ENCODE measurements at places on chromosomes 4 and X.
A peak's percentile ranks its signal among the peaks of the same experiment; 100 is the strongest.

GRCh38 chr4:38452009-38452408 lies 212.0 kb upstream of the KLF3 start:
- no peak for DNase-seq

DNA sequence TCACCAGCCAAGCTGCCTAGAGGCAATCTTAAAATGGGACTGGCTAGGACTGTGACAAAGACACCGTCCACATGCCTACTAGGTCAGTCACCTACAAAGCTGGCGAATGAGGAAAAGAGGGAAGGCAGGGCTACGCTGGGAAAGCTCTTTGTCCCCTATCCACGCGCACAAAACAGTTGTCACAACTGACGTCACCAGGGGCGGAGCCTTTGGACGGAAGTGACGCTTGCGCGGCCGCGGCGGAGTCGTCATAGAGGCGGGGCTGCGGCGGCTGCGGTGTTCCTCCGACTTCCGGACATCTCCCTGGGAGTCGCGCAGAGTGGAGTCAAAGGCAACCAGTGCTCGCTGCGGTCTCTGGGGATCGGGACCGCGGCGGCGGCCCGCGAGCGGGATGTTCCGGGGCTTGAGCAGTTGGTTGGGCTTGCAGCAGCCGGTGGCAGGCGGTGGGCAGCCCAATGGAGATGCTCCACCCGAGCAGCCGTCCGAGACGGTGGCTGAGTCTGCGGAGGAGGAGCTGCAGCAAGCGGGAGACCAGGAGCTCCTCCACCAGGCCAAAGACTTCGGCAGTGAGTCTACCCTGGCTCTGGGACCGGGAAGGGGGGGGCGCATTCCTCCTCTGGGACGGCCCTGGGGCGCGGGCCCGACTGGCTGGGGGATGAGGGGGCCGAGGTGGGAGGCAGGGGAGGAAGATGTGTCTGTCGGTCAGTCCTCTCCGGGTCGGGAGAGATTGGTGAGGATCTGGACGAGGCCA lies at the start of gene SYAP1:
SYAP1 (plus strand) TSS at position 279 of the 751 bp plus-strand sequence; CDS start at position 392, 113 bp downstream.
- peak; percentile 95 for DNase-seq

DNA sequence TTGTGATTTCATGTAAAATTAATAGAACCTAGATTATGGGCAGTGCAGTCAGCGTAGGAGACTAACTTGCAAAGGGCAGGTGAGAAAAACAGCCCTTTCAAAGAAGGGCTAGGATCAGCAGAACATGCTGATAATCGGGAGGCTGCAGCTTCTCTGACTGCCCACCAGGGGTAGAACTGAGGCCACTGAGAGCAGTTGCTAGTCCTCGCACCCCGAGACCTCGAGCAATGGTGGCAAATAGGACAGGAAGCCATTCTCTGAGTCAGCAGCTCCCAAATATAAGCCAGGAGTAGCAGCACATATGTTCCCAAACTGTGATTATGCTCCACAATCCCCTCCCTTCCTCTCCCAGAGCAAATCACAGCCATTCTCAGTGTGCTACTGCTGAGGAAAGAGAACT lies 186.5 kb downstream of the MSL3 start:
- peak; percentile 75 for DNase-seq

DNA sequence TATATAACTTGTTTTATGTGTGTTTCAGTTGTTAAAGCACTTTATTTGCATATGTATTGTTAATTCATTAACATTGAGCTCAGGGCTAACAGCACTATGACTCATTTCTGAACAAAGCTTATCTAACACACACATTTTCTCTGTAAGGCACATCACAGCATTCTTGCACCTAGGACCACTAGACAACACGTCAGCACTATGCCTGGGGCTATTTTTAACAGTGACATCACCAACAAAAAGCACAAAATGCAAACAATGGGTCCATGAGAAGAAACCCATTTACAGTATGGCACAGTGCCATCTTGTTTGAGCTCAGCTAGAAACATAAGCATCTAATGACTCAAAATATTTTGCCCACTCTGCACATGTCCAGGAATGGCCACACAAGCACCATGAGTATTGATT lies 124.4 kb downstream of the RELL1 start:
- DNase-seq = no peak

DNA sequence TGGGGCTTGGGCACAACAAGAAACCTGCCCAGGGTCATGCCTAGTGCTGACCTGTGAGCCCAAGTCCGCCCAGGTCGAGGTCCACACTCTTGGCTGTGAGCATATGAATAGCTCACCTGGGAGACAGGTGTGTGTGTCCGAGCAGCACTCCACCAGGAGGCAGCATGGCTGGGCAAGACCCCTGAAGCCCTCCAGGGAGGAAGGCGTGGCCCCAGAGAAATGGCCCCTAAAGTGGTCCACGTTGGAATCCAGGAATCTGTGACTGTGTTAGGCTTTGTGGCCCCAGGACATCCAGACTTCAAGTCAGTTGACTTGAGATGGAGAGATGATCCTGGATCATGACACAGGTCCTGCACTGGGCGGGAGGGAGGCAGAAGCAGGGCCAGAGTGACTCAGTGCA lies 138.8 kb downstream of the CPZ start:
- no peak for DNase-seq

DNA sequence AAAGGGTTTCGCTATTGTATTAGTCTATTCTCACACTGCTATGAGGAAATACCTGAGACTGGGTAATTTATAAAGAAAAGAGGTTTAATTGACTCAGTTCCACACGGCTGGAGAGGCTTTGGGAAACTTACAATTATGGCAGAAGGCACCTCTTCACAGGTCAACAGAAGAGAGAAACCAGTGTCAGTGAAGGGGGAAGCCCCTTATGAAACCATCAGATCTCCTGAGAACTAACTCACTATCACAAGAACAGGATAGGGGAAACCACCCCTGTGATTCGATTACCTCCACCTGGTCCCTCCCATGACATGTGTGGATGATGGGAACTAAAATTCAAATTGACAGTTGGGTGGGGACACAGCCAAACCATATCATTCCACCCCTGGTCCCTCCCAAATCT lies 589.5 kb downstream of the CENPC start:
- no peak for DNase-seq

DNA sequence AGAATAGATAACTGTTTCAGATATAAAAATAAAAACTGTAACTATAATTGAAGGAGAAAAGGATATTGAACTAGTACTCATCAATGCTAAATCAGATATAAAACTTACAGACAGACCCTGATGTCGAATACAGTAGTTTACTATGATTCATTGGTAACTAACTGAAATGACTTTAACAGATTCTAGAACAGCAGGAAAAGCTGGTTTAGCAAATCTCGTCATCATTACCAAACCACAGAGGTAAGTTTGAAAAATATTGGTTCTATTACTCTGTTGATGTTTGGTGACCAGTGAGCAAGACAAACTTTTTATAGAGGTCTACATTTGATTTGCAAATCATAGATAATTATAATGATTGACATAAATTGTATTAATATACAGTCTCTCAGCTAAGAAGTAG lies 551.4 kb upstream of the ADGRL3 start:
- DNase-seq = no peak

GRCh38 chr4:111494471-111494870 lies 650.8 kb upstream of the FAM241A start:
- DNase-seq = peak; percentile 76

DNA sequence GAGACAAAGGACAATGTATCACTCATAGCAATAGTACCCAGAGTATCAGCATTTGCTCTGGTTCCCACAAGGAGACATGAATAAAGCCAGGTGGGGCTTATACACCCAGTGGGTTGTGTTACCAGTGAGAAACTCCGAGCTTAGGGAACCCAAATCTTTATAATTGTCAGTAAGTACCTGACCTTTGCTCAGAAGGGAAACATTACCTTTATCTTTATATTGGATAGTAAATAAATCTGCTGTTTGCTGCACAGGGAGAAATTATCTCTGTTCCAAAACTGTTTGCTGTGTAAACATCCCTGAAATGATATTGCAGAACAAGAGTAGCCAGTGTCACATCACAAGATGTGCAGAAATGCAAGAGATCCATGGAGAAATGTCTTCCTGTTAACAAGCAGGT lies 12.1 kb upstream of the SLAIN2 start:
- no peak for DNase-seq

- DNase-seq = no peak
These were observed 19.6 kb downstream of the CD40LG start for GRCh38 chrX:136667446-136668168.

GRCh38 chr4:98162696-98163095 lies 19.4 kb upstream of the STPG2 start:
- DNase-seq = no peak

GRCh38 chr4:168678751-168679366 lies 182.0 kb downstream of the PALLD start:
- no peak for DNase-seq

- no peak for DNase-seq
These were observed 291.7 kb downstream of the FBXO8 start for GRCh38 chr4:173991814-173992213.

DNA sequence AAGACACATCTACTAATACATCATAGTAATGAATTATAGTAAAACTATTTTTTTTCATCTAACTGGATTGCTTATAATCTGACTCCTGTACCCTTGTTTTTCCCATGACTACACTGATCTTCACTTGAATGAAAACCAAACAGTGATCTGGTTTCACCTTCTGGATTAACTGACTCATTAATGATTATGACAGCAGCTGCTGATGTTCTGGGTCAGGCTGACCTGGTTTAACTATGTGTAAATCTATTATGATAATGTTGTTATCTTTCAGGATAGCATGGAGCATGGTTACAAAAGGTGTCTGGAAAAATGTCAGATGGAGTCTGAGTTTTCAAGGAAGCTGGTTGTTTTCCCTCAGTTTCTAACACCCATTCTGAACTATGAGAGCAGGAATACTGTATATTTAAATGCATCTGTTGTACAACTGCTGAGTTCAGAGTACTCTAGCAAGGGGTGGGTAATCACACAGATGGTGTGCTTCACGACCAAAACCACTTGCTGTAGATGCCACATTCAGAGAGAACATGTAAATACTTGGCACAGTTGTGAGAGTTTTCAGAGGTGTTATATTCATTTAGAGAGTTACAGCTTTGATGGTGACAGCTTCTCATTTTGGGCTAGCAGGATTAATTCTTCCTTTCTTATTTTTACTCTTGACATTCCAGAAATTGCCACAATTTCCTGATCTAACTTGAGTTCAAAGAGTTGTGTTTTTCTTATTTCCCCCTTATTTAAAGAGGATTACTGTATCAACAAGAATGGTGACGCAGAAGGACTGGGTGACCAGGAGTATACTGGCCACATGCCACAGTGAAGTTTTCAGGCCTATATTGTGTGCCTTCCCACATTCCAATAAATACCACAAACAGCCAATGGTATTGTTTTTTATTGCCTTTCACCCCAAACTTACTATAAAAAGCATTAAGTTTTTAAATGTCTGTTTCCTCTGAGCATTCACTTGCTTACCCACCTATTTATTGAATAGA lies 249.7 kb upstream of the TET2 start:
- DNase-seq = peak; percentile 13

- no peak for DNase-seq
These were observed 457.2 kb downstream of the GALNTL6 start for GRCh38 chr4:172270397-172270796.

- no peak for DNase-seq
These were observed 20.4 kb upstream of the TBC1D14 start for GRCh38 chr4:6889101-6889735.

DNA sequence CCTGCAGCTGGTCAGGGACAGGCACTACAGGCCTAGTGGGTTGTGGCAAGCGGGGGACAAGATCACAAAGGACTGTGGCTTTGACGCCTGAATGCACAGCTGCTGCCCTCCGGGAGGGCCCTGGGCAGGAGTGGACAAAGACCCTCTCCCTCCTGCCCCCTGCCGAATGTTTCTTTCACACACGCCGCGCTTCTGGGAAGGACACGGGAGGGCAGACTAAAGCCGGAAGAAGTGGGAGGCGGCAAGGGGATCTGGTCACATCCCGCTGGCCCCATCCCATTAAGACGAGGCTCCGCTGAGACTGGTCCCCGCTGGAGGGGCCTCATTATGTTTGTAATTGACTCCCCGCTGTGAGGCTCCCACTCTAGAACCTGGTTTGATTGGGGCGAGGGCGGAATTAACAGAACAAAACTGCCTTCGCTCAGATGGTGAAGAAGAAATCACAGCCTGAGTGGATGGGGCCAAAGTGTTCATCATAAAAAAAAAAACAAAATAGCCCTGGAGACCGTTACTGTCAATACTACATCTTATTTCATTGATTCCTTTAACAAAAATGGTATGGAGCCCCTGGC lies 37.8 kb upstream of the PSAPL1 start:
- DNase-seq = no peak

DNA sequence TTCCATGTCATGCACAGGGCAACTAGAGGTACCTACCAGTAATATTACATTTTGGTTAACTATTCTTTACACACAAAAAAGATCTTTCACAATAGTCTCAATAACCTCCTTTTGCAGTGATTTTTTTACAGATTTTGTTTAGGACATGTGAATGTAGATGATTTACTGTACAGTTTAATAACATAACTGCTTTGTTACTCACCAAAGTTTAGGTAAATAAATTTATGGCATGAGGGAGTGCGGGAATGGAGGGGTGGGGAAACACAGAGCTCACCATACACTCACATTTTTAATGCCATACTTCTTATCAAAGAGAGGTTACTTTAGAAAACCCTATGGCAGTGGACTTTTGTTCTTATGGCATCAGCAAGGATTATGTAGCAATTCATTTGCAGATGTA lies 93.1 kb upstream of the TEX13A start:
- DNase-seq = peak; percentile 18

DNA sequence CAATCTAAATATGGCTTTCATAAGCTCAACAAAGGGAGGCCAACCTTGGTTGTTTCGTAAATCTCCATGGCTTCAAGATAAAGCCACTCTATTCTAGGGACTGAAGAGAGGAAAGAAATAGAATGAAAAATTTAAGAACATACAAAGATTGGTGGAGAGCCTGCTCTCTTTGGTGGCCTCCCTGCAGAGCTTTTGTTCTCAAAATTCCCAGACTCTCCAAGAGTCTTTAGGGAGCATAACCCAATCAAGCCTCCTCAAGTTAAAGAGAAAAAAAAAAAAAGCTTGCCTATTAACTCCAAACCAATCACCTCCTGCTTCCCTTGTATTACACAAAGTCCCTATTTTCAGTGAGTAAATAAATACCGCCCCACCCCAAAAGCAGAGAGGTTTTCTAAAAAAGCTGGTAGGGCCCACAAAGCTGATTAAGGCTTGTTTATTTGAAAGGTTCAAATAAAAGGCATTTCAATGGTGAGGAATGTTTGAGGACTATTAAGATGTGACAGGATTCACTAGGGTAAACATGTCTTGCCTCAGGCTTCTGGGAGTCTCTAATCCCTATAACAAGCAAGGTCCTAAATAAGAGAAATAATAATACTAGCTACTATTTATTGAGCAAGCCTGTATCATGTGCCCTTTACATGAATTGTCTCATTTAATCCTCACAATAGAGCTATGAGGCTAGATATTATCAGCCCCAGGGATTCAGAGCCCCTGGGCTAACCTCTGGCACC lies 71.6 kb downstream of the GPC3 start:
- DNase-seq = no peak

DNA sequence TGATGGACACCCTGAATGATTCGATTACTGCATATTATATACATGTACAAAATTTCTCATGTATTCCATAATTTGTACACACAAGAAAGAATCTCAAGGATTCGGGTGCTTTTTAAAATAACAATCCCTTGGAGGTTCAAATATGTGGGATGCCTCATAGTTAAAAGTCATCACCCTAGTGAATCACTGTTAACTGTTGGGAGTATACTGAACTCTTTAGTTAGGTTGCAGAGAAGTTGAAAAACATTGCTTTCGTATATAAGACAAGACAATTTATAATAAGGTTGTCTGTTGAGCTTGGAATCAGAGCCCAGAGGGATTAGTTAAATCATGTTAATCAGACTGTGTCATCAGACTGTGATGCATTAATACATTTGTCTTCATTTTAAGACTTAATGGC lies 15.6 kb downstream of the DCK start:
- peak; percentile 68 for DNase-seq

GRCh38 chr4:118981171-118981838 lies 92.7 kb downstream of the SYNPO2 start:
- DNase-seq = peak; percentile 82

Data from fibroblast of skin of abdomen (primary cell).